ENCODE measurements at places on chromosomes 16 and 17.

DNA sequence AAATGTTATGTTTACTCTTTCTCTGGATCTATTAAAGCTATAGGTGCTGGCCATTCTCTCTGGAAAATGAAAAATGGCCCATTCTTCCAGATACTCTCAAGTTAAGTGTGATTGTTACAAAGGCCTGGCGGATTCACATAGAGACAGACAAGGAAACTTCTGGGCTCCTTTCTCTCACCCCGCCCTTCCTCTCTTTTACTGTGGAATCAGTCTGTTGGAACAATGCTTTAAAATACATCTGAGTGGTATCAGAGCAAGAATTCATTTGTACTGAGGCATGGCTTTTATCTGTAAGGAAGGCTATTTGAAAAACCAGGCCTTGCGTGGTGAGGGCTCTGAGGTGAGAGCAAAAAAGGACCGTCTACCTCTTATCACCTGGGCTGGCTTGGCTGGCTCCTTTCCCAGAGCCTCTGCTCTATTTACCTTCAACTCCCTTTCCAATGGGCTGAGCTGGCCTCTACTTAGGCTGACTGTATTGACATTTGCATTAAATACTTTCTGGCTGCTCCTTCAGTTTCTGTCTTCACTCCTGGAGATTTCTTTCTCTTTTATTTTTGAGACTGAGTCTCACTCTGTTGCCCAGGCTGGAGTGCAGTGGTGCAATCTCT is 274.0 kb downstream of the PHKB start:
- no peak for DNase-seq

DNA sequence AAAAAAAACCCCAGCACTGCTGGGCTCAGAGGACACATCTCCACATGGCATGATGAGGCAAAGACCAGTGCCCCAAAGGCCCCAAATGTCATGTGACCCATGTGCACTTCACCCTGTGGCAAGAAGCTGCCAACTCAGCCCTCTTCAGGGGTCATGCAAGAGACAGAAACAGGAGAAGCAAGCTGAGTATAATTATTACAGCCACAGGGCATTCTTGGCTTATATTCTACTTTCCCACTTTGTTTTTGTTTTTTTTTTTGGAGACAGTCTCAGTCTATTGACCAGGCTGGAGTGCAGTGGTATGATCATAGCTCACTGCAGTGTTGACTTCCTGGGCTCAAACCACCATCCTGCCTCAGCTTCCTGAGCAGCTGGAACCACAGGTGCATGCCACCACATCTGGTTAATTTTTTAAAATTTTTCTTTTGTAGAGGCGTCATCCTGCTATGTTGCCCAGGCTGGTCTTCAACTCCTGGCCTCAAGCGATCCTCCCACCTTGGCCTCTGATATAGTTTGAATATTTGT is 32.7 kb upstream of the LITAF start:
- peak; percentile 78 for DNase-seq

- DNase-seq: no peak
These were observed 125.8 kb downstream of the ANKRD11 start for GRCh38 chr16:89364606-89365005.

DNA sequence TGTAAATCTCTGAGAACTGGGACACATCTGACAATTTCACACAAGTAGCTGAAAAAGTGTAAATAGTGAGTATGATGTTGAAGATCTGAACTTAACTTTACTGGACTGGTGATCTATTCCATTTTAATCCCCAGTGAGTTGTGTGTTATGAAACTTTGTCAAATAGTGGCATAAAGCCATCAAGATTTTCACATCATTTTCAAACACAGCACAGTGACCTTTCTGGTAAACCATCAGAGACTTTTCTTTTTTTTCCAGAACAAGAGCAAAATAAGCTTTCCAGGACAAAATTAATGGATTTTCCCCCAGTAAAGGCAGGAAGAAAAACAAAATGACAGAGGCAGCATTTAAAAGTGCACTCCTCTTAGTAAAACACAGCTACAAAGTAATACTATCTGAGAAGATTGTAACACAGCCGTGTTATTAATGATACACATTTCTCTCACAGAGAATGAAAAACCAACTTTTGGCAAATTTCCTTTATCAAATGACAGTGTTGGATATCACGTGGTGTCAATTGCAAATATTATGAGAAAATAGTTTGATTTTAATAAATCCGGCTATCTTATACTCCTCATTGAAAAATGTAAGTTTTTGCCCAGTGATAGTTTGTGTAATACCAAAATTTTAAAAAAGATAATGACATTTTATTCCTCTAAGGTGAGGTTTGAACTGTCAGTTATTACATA is 16.8 kb upstream of the COL1A1 start:
- DNase-seq: no peak

GRCh38 chr17:64358261-64358788 is 32.3 kb downstream of the PECAM1 start:
- DNase-seq: no peak

DNA sequence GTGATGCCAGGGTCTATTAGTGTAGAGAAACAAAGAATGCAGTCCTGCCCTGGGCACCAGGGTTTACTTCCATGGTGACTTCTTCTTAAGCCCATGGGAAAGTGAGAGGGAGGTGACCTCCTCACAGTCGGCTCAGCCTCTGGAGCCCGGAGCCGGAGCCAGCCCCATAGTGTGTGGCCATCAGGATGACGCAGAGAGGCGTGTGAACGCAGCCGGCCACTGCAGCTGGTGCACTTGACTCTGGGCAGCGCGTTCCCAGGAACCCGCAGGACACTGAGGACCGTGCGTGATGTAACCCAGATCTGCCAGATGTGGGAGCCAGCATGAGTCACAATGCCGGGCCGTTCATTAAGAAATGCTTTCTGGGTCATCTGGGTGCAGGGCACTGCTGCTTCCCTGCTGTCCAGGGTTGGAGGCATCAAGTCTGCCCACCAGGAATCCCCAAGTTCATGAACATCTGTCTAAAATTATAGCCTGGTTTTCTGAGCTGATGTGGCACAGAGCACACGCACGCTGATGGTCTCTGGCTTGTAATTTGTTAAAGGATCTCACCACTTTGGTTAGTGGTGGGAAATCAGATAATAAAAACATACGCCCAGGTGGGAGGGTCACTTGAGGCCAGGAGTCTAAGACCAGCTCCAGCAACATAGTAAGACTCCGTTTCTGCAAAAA is 114.1 kb downstream of the PITPNC1 start:
- DNase-seq: no peak

DNA sequence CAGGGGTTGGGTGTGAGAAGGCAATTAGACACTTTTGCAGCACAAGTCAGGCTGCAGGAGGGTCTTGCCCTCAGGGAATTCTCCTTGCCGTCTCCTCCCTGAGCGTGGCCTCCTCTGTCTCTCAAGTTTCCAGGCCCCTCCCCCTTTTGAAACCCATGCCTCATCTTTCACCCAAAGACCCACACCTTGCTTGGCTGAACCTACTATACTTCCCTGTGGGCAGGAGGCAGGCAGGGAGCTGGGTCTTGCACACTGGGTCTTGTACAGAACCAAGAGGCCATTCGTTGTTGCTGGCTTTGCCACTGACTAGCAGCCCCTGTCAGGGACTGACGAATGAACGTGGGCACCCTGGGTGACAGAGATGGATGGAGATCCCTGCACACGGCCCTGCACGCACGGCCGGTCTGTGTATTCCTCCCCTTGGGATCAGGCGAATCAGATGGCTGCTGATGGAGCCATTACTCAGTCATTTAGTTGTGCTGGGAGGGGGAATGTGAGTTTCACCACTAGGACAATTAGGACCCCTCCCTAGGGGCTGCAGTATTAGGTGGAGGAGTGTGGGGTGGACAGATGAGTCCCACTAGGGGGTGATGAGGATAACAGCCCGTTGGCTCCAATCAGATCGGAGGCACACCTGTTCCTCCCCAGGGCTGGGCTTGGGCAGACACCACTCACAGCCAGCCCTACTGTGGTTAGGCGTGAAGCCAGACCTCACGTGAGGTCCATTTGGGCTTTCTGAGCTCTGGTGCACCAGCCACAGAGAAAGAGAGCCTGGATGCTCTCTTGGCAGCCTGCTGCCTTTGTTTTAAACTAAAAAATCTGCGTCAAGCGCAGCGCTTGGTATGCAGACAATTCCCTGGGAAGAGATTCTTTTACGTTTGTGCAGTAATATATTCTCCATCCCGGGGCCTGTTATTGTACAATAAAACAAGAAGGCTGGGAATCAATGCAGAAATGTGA is 167.7 kb upstream of the WSCD1 start:
- DNase-seq: no peak

DNA sequence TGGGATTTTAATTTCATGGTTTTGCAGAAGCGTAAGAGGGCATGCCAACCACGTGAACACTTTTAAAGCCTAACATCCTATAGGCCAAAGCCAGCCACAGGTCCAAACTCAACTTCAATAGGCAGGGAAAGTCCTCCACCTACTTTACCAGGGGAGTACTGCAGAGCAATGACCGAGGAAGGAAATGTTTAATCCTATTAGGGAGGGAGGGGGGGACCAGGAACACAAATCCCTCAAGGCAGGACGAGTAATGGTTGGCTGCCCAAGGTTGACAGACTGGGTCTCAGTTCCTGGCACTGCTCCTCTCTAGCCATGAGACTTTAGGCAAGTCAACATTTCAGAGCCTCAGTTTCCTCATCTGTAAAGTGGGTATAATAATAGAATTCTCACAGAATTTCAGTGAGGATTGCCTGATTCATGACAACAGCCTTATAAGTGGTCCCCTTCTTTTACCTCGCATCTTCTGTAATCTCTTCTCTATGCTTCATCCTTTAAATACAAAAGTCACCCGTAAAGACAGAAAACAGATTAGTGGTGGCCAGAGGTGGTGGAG is 315.8 kb downstream of the HAPSTR1 start:
- DNase-seq: no peak

DNA sequence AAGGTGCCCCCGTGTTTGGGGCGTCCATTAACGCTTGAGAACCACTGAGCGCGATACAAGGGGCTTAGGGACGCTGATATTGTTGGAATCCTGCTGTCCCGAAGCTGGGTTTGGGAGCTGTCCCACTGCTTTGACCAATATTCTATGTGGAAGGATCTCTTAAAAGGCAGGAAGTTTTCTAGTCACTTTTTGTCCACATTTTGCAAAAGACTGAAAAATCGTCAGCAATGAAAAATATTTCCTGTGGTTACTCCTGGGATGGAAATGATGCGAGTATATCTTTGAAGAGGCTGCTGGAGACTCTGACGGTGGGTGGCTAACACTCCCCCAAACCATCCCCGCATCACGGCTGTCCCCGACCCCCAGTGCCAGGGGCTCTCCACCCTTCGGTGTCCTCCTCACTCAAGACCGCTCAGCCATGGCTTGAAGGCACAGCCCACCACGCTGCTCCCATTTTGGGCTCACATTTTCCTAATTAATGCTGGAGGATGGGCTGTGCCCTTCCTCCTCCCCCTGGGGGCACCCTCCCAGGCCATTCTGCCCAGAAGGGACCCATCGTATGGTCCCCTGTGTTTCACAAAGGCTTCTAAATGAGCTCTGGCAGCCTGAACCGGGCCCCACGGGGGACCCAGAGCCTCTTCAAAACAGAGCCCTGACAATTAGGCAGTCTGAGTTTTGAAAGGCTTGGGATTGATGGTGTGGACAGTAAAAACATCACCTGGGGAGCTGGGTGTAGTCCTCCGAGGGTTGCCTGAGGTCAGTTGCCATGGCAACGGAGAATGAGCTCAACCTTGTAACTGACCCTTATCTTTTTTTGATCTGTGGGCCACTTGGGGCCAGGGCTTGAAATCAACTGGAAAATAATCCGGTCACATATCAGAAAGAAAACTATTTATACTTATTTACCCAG is 158.6 kb downstream of the C16orf78 start:
- no peak for DNase-seq

DNA sequence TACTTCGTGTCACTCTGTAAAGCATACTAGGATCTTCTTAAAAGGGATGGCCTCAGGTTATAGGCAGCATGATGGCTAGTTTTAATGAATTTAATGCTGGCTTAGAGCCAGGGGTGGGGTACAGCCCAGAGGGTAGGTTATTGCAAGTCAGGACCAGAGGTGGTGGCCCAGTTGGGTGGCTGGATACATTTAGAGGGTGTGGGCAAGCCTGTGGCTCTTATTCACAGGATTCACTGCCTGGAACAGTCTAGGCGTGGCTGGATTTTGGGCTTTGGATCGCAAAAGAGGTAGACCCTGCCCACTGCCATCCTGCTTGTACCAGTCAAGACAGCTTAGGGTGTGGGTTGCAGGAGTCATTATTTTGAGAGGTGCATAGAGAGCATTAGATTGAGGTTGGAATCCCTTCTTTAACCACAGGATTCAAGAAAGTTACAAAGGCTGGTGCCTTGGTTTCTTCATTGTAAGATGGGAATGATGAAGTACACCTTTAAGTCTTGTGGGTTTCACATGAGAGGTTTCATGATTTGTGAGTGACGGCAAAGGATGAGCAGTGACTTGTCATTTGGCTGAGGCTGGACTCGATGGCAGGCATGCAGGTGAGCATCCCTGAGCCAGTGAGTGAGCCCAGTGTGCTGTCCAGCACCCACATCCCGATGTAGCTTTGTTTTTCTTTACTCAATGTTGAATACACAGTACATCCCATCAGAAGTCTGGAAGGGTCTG is 85.2 kb downstream of the KSR1 start:
- DNase-seq: no peak

GRCh38 chr16:58428621-58429542 is 36.6 kb downstream of the GINS3 start:
- DNase-seq: no peak

- DNase-seq: no peak
These were observed 42.2 kb upstream of the ALOX12 start for GRCh38 chr17:6953689-6954088.

- DNase-seq: no peak
These were observed 116.8 kb upstream of the SOX9 start for GRCh38 chr17:72004011-72004427.

- no peak for DNase-seq
These were observed 10.3 kb upstream of the IL4R start for GRCh38 chr16:27303256-27304100.

DNA sequence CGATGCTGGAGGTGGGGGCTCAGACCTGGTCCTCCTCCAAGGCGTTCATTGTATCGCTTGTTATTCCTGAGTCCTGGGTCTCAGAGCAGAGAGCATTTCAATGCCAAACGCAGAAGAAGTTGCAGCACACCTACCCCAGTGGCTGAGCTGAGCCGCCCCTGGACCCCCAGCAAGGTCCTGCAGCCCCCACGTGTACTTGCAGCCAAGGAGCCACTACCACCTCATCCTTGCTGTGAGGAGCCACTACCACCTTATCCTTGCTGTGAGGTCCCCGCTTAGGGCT is 13.5 kb downstream of the PLLP start:
- no peak for DNase-seq

DNA sequence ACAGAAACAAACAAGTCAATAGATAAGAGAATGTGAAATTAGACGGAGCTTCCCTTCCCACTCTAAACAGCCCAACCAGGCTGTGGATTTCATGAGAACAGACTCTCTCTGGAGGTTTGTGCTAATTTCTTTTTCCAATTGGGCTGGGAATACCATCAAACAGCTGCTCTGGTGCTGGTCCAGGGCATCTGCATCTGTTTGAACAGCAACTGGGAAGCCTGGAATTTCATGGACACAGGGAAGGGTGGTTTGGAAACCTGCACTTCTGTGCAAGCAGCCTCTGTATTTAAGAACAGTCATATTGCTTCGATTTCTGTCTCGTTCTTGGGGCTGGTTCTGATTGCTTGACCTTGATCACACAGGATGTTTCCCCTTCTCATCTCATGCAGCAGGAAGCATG is 88.7 kb downstream of the FOXL1 start:
- DNase-seq: no peak
